ENCODE measurements at places on chromosomes 2 and 18.

GRCh38 chr2:28312307-28313219 is 80.1 kb upstream of the FOSL2 start:
- no peak for DNase-seq

- no peak for DNase-seq
Observed at GRCh38 chr2:46087492-46087891, 209.7 kb upstream of the EPAS1 start.

- no peak for DNase-seq
Observed at GRCh38 chr2:199659207-199659606, 191.8 kb downstream of the FTCDNL1 start.

DNA sequence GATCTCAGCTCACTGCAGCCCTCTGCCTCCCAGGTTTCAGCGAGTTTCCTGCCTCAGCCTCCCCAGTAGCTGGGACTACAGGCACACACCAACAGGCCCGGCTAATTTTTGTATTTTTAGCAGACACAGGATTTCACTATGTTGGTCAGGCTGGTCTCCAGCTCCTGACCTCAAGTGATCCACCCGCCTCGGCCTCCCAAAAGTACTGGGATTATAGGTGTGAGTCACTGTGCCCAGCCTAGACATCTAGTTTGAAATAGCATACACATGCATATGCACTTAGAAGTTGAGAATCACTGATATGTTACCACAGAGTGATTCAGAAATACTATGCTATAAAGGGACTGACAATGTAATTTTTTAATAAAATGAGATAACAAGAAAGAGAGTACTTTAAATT is 69.8 kb upstream of the CDKL4 start:
- DNase-seq: peak; percentile 27

DNA sequence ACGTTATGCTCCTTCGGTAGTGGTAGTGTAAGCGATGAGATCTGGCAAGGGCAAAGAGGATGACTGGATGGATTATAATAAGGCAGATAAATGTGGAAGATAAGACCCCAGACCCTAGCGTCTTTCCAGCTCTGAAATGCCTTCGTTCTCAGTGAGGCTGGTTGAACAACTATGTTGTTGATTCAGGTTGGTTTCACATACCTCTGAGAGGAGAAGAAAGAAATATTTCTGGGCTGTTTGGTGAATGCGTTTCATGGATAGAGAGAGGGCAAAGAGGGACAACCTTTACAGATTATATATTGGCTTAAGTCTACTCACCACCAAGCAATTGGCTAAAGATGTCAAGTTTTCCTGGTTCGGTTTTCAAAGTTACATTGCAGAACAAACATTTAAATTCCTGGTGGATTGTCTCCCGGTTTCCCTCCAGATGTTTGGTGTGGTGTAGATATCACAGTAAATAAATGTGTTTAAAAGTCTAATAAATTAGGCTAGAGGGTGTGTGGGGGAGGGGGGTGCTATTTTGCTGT is 190.1 kb upstream of the GLI2 start:
- DNase-seq: no peak

DNA sequence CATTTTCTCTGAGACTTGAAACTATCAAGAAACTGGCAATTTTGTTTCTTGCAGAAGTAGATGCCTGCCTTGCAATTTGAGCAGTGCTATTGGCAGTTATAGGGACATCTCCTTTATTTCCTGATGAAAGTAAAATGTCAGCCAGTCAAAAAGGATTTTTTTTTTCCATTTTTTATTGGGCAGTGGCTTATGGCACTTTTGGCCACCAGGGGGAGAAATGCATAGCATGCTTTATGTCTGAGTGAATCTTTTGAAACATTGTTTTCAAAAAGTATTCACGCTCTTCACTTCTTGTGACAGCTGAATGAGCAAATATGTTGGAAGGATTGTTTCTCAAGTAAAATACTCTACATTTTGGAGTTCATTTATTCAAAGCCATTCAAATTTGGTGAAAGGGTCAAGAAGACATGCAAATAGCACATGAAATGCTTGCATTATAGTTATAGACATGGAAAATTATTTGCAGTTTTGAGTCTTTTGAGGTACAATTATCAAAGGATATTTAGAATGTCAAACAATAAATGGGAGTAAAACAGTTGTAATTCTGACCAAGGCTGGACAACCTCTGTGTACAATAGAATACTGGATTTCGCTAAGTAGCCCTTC is 491.0 kb downstream of the CDH2 start:
- DNase-seq: peak; percentile 48

- no peak for DNase-seq
Observed at GRCh38 chr2:257429-257828, 6.4 kb downstream of the SH3YL1 start.

DNA sequence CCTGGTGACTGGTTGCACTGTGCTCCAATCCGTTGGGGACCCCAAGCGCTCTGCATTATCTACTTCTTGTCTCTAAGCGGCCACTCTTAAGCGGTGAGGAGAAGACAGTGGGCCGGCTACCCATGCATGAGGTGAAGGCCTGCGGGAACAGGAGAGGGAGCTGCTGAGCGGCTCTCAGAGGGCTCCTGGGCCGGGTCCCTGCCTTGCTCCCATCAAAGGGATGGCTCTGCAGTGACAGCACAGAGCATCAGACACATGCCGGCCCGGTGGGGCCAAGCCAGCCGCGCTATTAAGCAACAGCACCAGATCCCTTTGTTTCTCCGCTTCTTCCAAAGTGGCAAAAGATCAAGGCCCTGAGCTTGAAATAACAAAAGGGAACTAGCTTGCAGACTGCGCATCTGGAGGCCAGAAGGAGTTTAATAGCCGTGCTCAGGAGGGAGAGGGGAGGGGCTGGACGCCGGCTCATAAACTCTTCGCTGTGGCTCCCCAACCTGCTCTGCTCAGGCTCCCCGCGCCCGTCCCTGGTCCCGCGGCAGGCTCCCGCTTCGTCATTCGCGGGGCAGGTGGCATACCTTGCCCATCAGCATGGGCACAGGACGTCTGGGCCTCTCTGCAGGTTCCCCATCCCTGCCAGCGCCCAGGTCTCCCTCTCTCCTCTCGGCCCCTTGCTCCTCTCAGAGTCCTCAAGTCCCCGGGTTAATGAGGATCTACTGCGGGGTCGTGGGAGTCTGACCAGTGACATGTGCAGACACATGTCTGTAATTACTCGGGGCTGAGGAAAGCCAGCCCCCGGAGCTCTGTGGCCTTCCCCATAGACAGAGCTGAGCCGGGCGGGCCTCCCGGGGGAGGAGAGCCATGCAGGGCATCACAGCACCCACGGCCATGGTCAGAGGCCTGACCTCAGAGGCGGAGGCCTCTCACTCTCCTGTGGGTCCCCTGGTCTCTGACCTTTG is 96.7 kb downstream of the ASB1 start:
- no peak for DNase-seq

DNA sequence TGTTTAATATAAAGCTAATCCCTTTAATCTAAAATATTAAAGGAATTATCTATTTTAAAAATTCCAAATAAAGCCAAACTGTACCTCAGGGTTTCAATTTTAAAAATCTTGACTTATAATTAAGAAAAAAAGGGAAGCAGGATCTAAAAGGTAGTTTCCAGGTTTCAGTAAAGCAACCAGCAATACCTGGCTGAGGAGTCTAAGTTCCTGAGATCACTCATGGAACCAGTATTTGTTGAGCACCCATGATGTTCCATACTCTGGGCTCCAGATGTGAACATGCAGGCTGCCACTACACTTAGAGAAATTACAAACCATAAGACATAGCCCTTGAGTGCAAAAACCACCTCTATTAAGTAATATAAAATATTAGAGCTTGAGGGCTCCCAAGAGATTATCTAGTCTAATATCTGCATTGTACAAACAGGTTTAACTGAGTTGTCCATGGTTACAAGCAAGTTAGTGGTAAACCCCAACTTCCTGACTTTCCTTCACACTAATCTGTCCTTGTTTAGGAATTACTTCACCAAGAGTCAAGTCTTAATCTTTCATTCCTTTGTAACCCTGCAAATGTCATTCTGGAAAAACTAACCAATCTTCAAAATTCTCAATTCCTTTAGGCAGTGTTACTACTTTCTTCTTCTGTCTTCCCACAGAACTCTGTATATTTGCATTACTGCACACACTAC is 49.2 kb downstream of the CLASP1 start:
- DNase-seq: no peak

- DNase-seq: no peak
Observed at GRCh38 chr2:51289045-51289444, 257.1 kb upstream of the NRXN1 start.

- DNase-seq: no peak
Observed at GRCh38 chr2:7201851-7202250, 284.6 kb downstream of the RNF144A start.

DNA sequence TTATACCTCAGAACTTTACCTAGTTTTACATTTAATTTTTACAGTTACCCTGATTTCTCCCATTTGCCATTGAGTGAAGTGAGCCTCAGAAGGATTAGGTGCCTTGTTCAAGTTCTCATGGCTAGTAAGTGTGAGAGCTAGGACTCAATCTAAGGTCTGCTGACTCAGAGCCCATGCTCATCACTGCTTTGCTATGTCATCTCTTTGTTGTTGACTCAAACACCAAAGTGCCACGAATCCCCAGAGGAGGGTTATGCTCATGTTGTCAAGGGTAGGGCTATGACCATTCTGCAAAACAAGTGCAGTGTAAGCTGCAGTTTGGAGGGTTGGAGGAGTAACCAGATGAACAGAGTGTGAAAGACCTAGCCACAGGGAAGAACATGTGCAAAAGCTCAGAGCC is 185.4 kb upstream of the SKOR2 start:
- DNase-seq: no peak

DNA sequence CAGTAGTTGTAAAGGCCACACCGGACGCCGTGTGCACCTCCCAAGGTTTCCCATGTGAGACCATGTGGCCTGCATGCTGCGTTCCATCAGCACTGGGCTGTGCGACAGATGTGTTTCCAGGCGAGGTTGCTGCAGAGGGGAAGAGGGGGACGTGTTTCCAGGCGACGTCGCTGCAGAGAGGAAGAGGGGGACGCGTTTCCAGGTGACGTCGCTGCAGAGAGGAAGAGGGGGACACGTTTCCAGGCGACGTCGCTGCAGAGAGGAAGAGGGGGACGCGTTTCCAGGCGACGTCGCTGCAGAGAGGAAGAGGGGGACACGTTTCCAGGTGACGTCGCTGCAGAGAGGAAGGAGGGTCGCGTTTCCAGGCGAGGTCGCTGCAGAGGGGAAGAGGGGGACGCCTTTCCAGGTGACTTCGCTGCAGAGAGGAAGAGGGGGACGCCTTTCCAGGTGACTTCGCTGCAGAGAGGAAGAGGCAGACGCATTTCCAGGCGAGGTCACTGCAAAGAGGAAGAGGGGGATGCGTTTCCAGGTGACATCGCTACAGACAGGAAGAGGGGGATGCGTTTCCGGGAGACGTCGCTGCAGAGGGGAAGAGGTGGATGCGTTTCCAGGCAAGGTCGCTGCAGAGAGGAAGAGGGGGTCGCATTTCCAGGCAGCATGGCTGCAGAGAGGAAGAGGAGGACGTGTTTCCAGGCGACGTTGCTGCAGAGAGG is 24.5 kb downstream of the NFATC1 start:
- DNase-seq: no peak

DNA sequence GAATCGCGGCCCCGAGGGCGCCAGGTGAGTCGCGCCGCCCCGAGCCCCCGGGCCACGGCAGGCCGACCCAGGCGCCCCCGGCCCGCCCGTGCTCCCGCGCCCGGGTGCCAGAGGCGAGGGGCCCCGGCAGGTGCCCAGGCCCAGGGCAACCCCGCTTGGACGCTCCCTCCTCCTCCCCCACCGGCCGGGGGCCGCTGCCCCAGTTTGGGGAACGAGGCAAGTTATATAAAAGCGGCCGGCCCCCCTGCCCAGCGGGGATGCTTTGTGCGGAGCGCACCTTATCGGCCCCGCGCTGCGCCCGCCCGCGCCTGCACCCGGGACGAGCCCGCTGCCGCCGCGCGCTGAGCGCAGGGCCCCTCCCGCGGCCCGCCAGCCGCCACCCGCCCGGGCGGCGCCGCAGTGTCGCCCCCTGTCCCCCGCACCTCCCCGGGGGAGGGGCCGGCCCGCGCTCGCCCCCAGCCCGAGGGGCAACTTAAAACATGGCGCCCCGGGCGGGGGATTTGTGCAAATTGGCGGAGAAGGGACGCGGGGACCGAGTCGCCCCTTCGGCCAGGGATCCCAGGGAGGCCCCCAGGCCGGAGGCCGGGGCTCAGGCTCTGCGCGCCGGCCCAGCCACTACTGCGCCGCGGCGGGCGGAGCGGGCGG is 639 bp downstream of the EPB41L3 start:
- no peak for DNase-seq

DNA sequence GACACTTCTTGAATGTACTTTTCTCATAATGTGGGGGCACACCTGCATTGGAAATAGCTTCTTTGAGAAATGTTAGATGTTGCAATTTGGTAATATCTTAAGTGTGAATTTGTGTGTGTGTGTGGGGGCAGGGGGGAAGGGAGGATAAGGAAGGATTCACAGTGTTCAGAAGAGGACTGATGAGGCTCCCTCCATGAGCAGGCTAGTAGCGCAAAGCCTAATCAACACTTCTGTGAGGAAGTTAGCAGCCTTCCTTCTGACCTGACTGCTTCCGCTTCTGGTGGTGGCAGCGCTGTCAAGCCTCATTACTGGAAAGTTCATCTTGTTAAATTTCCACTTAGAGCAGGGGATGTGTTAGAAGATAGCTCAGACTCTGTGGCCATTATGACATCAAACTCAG is 295.4 kb upstream of the SPRED2 start:
- DNase-seq: no peak

- no peak for DNase-seq
Observed at GRCh38 chr2:74554820-74555531, 456 bp downstream of the DOK1 start.

DNA sequence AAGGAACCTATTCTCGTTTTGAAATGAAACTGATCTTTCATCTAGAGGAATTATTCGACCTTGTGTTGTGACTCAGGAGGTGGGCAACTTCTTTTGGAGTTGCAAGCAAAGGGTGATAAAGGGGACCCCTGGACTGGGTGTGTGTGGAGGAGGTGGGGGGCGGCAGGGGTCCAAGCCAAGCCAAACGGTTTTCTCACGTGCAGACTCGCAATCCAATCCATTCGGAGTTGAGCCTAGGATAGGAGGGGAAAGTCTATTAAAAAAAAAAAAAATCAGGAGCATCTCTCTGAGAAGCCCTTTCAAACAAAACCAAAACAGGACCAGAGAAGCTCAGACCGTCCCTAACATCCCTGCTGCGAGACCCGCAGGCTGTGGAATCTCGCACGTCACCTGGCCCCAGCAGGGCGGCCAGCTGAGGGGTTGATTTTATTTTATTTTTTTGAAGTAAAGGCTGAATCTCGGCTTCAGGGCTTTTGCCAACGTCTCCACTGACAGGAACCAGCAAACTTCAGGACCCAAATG is 3.7 kb upstream of the ZEB2 start:
- DNase-seq: no peak

- DNase-seq: no peak
Observed at GRCh38 chr2:217437290-217437870, 565.4 kb downstream of the TNS1 start.

GRCh38 chr2:207417301-207417718 is 112.5 kb upstream of the CREB1 start:
- no peak for DNase-seq

GRCh38 chr2:52178845-52179244 is 1146.9 kb upstream of the NRXN1 start:
- no peak for DNase-seq

DNA sequence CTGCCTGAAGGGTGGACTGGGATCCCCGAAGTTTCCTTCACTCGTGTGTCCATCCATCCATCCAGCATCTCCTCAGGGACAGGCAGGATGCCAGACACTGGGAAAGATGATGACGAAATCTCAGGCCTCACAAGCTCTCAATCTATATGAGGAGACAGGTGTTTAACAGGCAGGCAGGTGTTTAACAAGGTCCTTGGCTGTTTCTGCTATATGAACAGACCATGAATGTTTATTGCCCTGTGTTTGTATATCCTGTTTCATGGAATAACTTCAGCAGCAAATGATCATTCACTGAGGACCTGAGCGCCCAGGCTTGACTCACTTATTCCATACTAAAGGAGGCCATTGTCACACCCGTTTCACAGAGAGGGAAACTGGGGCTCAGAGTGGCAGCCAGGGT is 685.8 kb upstream of the HS6ST1 start:
- peak; percentile 52 for DNase-seq
